Activated naive CD8-positive, alpha-beta T cell treated with anti-CD3 and anti-CD28 coated beads for 36 hours (primary cell): ENCODE measurements at places on chromosomes 6 and 20. TPM values are rescaled to one million over a fixed set of nuclear protein-coding genes. Genes with fewer than 3 reads are reported as not detected.

DNA sequence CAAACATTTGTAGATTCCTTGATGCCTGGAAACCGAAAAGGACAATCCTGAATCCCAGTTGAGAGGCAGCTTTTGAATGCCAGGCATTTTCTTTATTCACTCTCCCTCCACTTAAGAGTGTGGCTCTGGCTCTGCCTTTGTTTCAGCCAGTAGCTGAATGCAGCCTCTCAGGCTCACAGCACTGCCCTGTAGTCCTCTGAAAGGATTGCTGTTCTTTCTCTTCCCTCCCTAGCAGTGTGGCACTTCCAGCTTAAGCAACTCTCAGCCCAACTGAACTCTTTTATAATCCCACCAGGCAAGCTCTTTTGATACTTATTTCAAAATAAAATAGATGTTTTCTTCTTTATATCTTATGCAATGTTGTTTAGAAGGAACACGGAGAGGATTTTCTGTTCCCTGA lies 415.6 kb downstream of the GJA1 start:
- H3K4me1 ChIP-seq = no peaks in the 10 kb centered on the region
- peaks cover 3% of the 10 kb centered on the region for H3K27me3 ChIP-seq
- H3K4me3 ChIP-seq = no peak overlapping the region
- DNase-seq = no peak

- H3K36me3 ChIP-seq = no peaks in the 10 kb centered on the region
- no peaks in the 10 kb centered on the region for H3K4me1 ChIP-seq
- no peak overlapping the region for H3K4me3 ChIP-seq
- H3K27ac ChIP-seq = no peak overlapping the region
These were observed 780.9 kb downstream of the QKI start for GRCh38 chr6:164195278-164195941.

GRCh38 chr6:16748025-16748319 lies 13.3 kb downstream of the ATXN1 start:
- H3K36me3 ChIP-seq = peaks cover 42% of the 10 kb centered on the region
- no peaks in the 10 kb centered on the region for H3K27me3 ChIP-seq
- H3K4me3 ChIP-seq = no peak overlapping the region
- no peak overlapping the region for H3K27ac ChIP-seq
- peaks cover 37% of the 10 kb centered on the region for H3K4me1 ChIP-seq

DNA sequence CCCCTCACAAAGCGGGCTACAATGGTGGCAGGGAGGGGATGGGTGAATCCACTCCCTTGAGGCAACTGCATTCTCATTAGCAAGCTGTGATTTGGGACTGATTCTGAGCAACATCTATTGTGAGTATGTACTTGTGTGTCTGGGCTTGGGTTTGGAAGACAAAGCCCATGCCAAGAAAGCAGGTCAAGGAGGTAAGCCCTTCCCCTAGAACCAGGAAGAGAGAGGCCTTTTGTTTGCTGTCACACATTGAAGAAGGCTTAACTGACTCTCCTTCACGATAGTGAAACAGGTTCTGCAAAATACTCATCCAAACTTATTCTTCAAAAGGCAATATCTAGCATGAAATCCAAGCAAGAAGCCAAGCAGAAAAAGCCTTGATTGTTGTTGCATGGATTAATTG lies 403.1 kb upstream of the ID4 start:
- no peak for DNase-seq
- H3K4me1 ChIP-seq = no peaks in the 10 kb centered on the region
- no peak overlapping the region for H3K27ac ChIP-seq
- H3K27me3 ChIP-seq = no peaks in the 10 kb centered on the region

- DNase-seq = no peak
- H3K36me3 ChIP-seq = no peaks in the 10 kb centered on the region
- H3K27me3 ChIP-seq = no peaks in the 10 kb centered on the region
- no peak overlapping the region for H3K4me3 ChIP-seq
- no peaks in the 10 kb centered on the region for H3K4me1 ChIP-seq
These were observed 217.9 kb upstream of the SPTLC3 start for GRCh38 chr20:12790859-12791258.

DNA sequence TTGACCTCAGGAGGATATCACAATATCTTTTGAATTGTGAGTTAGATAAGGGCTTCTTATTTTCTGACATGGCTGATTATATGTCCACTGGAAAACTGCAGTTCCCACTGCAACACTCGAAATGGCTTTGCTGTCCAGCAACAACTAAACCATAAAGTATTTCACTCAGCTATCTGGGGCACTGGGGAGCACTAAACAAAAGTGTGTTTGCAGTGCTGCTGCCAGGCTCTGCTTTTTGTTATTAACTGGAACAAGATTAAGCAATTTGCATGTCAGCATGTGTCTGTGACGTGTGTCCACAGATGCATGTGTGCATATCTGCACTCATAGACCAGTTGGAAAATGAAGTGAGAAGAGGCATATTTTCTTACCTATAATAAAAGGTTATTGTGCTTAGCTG lies 107.8 kb upstream of the CCN2 start:
- H3K36me3 ChIP-seq = no peaks in the 10 kb centered on the region
- H3K27ac ChIP-seq = no peak overlapping the region
- H3K4me1 ChIP-seq = no peaks in the 10 kb centered on the region
- DNase-seq = no peak

DNA sequence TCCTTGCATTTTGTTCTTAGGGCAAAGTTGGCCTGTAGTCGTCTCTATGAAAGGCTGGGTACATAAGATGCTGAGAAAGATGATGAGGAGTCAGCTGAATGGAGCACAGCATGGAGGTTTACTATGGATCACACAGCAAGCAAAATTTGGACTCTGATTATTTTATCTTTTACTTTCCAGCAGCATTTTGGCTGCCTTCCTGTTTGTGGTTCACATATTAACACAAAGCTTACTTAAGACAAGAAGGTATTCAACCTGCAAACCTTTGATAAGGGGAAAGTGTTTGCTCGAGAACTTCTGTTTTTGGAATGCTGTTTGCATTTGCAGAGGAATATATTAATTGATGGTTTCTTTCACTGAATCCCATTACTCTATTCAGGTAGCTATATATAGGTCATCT lies 103.1 kb upstream of the ENPP5 start:
- no peak for DNase-seq
- H3K4me3 ChIP-seq = no peak overlapping the region

- H3K4me3 ChIP-seq = no peak overlapping the region
- no peaks in the 10 kb centered on the region for H3K36me3 ChIP-seq
- no peak overlapping the region for H3K27ac ChIP-seq
- H3K27me3 ChIP-seq = peaks cover 17% of the 10 kb centered on the region
- no peak for DNase-seq
- H3K4me1 ChIP-seq = peaks cover 2% of the 10 kb centered on the region
These were observed 44.8 kb upstream of the FABP7 start for GRCh38 chr6:122734529-122735395.

HSD17B8 gene
- total RNA-seq = 31.1 TPM

ZNF334 gene
- 5.1 TPM for total RNA-seq

CRYBG1 gene
- total RNA-seq = 20.4 TPM

EPB41L1 gene
- 0.99 TPM for total RNA-seq

HAO1 gene
- total RNA-seq = not detected
